ENCODE measurements at places on chromosomes 13 and 19.

- DNase-seq = no peak
These were observed 27.0 kb downstream of the SLC10A2 start for GRCh38 chr13:103039183-103039582.

DNA sequence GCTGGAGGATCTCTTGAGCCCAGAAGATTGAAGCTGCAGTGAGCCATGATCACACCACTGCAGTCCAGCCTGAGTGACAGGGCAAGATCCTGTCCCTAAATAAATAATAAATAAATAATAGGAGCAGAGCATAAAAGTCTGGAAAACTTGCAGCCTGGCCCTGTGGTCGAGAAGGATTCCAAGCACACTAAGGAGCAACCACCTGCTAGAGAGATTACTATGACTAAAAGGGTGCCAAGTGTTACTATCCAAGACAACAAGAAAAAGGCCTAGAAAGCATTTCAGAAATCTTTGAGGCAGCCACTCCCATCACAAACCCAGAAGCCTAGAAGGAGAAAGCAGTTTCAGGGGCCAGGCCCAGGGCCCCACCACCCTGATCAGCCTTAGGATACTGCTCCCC lies 46.1 kb downstream of the LHFPL6 start:
- no peak for DNase-seq

- DNase-seq = no peak
These were observed 3.3 kb downstream of the ICAM5 start for GRCh38 chr19:10292789-10293636.

DNA sequence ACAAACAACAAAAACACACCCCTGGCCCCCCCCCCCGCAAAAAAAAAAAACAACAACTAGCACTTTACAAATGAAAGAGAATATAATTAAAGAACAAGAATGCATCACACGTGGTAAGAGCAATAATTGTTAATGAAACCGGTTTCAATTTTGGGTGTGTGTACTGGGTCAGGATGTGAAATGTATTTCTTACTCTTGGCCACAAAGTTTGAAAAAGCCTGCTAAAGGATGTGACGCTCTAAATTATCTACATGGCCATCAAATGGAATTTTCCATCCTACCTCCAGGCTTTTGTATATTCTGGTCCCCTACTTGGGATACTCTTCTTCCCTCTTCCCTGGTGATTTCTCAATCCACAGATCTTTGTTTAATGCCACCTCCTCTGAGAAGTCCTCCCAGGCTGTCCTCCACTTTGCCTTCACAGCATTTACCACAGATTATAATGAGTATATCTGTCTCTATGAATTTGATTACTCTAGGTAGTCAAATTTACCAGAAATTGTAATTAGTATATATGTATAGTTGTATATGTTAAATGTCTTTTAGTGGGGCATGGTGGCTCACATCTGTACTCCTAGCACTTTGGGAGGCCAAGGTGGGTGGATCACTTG lies 2.1 kb downstream of the SARS2 start:
- no peak for DNase-seq

All from SK-N-DZ (cell line).